ENCODE measurements at places on chromosomes 16 and 17.

DNA sequence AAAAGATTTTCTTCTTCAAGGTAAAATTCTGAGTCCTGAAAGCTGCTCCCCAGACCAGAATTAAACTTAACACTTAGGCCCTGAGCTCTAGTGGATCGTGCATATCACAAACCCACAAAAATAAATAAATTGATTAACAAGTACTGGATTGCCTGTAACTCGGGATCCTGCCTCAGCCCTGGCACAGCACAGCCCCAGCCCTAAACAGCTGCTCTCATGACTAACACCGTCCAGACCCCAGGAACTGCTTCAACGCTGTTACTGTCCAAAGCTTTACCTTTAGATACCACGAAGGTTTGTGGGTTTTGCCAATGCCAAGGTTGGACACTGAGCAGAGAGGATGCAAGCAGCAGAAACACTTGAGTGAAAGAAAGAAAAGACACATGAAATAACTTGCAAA is 172.5 kb downstream of the COPRS start:
- DNase-seq, result no peak

- no peak for DNase-seq
Measured at GRCh38 chr17:80781807-80782277, 209.8 kb upstream of the CHMP6 start.

- DNase-seq, result peak; percentile 29
Measured at GRCh38 chr16:58814348-58814801, 80.3 kb upstream of the GOT2 start.

DNA sequence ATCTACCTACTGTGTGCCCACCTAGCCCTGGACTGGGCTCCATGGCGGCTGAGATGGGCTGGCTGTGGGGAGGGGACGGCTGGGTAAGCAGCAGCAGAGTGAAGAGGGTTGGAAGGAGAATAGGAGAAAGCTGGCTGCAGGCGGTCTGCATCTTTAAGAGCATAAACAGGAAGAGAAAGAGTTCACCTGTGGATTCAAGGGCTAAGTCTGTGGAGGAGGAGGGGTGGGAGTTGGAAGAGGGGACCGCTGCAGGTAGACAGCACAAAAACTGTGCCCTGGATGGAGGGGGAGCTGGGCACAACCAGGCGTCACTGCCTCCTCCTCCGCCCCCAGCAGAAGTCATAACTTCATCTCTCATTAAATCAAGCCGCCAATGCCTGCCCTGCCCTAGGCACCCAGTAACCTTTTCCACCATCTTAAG is 677 bp downstream of the SLC13A2 start:
- no peak for DNase-seq

GRCh38 chr17:17877529-17878358 is 41.0 kb upstream of the SREBF1 start:
- no peak for DNase-seq

- DNase-seq, result no peak
Measured at GRCh38 chr17:2018716-2019510, 6.2 kb downstream of the RTN4RL1 start.

- DNase-seq, result no peak
Measured at GRCh38 chr17:80800481-80801391, 190.9 kb upstream of the CHMP6 start.

- no peak for DNase-seq
Measured at GRCh38 chr16:11977376-11978041, 975 bp downstream of the SNX29 start.

DNA sequence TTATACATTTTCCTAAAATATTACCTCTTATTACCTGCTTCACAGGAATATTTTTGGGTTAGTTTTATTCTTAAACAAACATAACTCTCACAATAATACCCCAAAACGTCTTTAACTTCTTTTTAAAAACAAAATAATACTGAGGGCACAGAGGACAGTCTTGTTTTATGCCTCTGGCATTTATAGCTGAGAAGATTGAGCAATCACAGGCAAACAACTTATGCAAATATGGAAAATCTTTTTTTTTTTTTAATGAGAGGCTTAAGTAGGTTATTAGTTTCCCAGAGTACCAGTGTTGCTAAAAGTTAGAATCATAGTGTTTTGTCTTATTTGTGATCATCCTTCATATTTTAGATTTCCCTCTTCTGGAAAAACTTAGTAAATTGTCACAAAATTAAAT is 195.0 kb downstream of the FTO start:
- DNase-seq, result no peak

DNA sequence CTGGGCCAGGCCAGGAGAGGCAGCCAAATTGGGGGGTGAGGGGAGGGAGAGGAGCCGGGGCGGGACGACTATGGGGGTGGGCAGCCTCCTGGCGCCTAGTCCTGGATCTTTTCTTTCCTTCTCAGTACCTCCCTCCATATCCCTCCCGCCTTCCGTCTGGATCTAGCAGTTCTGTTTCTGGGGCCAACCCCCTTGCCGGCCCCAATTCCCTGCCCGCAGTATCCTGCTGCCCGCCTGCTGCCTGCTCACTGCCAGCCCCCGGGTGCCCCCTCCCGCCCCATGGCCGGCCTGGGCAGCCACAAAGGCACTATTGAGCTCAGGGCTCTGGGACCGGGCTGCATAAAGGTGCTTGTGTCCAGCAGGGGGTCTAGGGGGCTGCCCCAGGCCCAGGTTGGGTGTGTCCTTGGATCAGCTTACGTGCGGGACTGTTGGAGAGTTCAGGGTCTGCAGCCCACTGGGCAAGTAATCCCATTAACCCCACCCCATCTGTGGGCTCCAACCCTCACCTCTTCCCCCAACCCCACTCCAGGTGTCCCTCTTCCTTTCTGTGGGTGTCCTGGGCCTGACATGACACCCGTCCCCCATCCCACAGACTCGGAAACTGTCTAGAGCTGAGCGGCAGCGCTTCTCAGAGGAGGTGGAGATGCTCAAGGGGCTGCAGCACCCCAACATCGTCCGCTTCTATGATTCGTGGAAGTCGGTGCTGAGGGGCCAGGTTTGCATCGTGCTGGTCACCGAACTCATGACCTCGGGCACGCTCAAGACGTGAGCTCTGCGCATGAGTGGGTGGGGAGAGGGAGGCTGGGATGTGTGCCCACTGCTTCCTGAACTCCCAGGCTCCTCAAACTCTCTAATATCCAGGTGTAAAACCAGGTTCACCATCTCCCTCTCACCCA is 2.0 kb downstream of the WNK4 start:
- no peak for DNase-seq

DNA sequence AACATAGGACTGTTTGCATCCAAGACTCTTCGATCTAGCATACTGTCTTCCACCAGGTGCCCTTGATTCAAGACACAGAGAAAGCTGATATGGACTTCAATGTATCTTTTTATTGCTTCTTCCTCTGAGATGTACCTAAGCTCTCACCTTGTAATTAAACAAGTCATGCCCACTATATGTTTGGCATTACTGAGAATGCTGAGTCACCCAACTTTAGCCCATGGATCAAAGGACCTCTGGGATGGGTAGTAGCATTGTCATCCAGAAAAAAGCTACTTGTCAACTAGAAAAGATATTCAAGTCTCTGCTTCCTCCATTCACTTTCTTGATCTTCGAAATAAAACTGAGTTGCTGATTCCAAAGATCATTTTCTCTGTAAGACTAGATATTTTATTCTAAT is 37.8 kb downstream of the CDH8 start:
- DNase-seq, result no peak

- no peak for DNase-seq
Measured at GRCh38 chr16:31421587-31421986, 6.6 kb downstream of the COX6A2 start.

DNA sequence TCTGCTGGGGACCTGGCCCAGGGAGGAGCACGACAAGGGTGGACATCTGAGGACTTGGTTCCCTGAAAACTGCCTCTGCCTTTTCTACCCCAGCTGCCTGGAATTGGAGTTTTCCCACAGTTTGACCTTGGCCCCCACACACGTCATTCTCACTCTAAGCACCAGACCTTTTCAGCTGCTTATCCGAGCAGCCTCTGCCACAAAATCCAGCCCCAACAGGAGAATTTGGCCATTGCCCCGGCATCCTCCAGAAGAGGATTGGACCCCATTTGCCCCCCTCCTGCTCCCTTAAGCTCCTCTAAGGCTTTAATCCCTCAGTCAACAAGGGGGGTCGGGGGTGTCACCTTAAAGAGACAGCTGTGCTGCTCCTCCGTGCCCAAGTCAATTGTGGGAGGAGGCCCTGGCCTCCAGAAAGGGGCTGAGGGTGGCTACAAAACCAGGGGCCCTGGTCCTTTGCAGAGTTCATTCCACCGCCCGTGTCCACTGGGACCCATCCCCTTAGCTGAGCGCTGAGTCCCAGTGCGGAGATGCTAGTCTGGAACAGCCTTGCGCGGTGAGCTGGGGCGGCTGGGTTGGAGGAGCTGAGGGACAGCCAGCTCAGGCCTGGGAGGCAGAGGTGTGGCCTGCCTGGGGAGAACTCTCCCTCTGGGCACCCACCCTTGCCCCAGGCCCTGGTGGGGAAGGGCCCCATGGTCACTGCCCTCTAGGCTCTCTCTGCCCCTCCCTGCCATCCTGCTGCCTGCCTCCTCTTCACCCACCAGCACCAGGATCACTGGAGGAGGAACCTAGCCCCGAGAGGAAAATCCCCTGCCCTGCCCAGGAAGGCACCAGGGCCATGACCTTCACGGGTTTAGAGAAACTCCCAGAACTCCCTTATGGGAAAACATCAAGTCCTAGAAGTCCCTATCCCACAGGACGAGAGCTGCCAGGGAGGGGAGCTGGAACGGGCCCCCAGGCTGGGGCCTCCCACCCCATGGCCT is 18.8 kb downstream of the TTYH2 start:
- no peak for DNase-seq

- no peak for DNase-seq
Measured at GRCh38 chr16:47244206-47244605, 100.5 kb upstream of the NETO2 start.

GRCh38 chr16:19108409-19109287 is 5.1 kb upstream of the ITPRIPL2 start:
- no peak for DNase-seq

- peak; percentile 52 for DNase-seq
Measured at GRCh38 chr17:50630524-50631194, 4.0 kb upstream of the ABCC3 start.

GRCh38 chr16:87948119-87948545 is 3.1 kb upstream of the BANP start:
- DNase-seq, result peak; percentile 85

DNA sequence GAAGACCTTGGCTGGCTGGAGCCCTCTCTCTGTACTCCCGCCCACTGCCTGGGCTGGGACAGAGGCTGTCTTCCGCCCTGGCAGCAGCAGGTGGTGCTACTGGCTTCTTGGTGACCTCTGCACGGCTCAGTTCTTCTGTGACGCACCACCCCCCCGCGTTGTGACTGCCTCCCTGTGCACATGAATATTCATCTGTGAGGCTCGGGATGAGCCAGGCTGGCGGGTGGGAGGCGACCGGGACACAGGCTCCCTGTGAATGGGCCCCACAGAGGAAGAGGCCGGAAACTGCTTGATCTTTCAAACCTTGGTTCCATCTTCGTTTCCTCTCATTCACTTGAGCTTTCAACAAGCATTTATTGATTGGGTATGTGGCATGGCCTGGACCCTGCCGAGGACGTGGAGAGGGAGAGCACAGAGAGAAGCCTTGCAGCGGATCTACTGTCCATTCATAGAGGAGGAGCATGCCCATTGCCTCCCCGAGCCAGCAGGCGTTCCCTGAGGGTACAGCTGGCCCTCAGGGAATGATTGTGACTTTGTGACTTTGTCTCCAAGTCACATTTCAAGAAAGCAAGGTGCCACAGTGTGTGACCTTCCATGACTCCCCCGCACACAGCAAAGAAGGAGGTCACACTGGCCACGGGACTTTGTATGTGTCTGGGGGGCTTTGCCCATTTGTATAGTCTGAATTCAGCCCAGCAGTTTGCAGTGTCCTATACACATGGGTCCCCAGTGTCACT is 45.0 kb downstream of the B9D1 start:
- DNase-seq, result peak; percentile 27

DNA sequence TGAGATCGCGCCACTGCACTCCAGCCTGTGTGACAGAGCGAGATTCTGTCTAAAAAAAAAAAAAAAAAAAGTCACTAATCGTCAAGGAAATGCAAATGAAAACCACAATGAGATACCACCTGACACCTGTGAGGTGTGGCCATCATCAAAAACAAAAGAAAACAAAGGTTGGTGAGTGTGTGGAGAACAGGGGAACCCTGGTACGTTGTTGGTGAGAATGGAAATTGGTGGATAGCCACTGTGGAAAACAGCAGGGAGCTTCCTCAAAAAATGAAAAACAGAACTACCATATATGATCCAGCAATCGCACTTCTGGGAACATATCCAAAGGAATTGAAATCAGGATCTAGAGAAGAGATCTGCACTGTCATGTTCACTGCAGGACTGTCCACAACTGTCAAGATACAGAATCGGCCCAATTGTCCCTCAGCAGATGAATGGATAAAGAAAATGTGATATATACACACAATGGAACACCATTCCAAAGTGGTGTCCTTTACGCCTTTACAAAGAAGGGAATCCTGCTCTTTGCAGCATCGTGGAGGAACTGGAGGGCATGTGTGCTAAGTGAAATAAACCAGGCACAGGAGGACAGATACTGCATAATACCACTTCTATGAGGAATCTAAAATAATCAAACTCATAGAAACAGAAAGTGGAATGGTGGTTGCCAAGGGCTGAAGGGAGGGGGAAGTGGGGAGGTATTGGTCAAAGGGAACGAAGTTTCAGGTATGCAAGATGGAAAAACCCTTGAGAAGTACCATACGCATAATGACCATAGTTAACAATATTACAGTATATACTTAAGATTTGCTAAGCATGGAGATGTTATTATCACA is 63.5 kb upstream of the PLCG2 start:
- DNase-seq, result peak; percentile 44

- DNase-seq, result no peak
Measured at GRCh38 chr17:70006159-70006558, 68.9 kb upstream of the KCNJ16 start.

GRCh38 chr16:3729161-3730112 is 12.1 kb upstream of the TRAP1 start:
- DNase-seq, result no peak

DNA sequence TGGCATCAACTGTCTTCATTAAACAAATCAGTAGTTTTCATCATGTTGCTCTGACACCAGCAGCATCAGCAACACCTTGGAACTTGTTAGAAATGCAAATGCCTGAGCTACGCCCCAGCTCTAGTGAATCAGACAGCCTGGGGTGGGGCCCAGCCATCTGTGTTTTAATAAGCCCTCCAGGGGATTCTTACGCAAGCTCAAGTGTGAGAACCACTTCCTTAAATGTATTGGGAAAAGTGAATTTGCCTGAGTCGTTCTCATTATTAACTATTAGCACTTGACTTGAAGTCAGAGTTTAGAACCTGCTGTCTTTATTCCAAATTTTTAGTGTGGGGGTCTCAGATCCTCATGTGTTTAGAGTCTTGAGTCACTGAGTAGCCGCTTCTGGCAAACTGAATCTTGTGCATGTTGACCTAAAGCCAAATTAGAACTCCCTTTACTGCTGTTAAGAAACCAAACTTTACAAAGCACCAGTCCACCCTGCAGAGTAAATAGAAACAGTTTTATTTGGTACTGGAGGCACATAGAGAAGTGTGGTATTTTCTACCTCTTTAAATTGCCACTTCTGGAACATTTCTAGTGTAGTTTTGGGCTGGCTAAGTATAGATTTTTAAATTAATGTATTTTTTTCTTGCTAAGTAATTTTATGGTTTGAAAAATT is 137.4 kb upstream of the COX10 start:
- DNase-seq, result peak; percentile 73

GRCh38 chr16:88734361-88734728 is 28.0 kb downstream of the CTU2 start:
- no peak for DNase-seq

Measured in common myeloid progenitor, CD34-positive (primary cell).